ENCODE measurements at places on chromosomes 13 and 19. TPM values are rescaled to one million over a fixed set of nuclear protein-coding genes. Genes with fewer than 3 reads are reported as not detected.

DNA sequence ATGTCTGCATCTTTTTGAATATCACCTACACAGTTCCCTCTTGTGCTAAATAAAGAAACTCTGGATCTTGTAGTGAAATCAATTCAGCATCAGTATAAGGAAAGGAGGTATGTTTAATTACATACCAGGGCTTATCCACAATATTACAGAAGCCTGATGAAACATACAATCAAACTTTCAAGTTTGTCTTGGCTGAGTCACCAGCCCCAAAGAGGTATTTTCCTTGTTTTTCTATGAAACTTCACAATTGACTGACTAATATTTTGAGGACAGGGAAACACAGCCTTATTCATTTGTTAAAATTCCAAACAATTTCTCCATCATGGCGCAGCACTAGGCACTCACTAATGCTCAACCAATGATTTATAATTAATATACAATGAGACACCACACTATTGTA is 952.4 kb downstream of the PCDH17 start:
- H3K36me3 ChIP-seq: no peaks in the 10 kb centered on the region
- H3K27ac ChIP-seq: no peak overlapping the region
- no peaks in the 10 kb centered on the region for H3K27me3 ChIP-seq
- no peak overlapping the region for H3K4me3 ChIP-seq

- H3K4me1 ChIP-seq: no peaks in the 10 kb centered on the region
- no peaks in the 10 kb centered on the region for H3K27me3 ChIP-seq
- no peaks in the 10 kb centered on the region for H3K36me3 ChIP-seq
- H3K4me3 ChIP-seq: no peak overlapping the region
Observed at GRCh38 chr19:53511933-53512374, 26.0 kb upstream of the ZNF331 start.

- peaks cover 2% of the 10 kb centered on the region for H3K36me3 ChIP-seq
- H3K27ac ChIP-seq: no peak overlapping the region
- peaks cover 3% of the 10 kb centered on the region for H3K4me1 ChIP-seq
- no peaks in the 10 kb centered on the region for H3K27me3 ChIP-seq
- no peak for DNase-seq
- no peak overlapping the region for H3K4me3 ChIP-seq
Observed at GRCh38 chr19:3253270-3253669, 28.8 kb downstream of the CELF5 start.

Gene ZFP30
- 6.1 TPM for total RNA-seq
